Kidney glomerular epithelial cell (primary cell): ENCODE measurements at places on chromosomes 1 and 21.
A peak's percentile ranks its signal among the peaks of the same experiment; 100 is the strongest.

- DNase-seq = no peak
Observed at GRCh38 chr1:39173995-39174380, 30.5 kb upstream of the MACF1 start.

GRCh38 chr1:116832308-116832931, 77.3 kb upstream of the PTGFRN start:
- DNase-seq = no peak

- no peak for DNase-seq
Observed at GRCh38 chr1:198676253-198676652, 37.4 kb downstream of the PTPRC start.

- no peak for DNase-seq
Observed at GRCh38 chr1:2345297-2346075, 45.9 kb downstream of the MORN1 start.

- DNase-seq = no peak
Observed at GRCh38 chr1:31753707-31754349, 10.3 kb downstream of the ADGRB2 start.

DNA sequence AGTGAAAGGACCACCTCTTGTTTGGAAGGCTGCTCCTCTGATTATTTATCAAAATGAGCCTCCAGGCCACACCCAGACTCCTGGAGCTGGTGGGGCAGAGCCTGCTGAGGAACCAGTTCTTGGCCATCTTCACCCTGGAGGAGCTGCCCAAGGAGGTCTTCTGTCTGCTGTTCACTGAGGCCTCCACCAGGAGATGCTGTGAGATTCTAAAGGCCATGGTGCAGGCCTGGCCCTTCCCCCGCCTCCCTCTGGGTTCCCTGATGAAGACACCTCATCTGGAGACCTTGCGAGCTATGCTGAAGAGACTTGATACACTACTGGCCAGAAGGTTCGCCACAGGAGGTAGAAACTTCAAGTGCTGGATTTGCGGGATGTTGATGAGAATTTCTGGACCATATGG, 61.7 kb upstream of the GJA8 start:
- DNase-seq = no peak

GRCh38 chr1:161119092-161119903, 1.4 kb downstream of the NIT1 start:
- peak; percentile 58 for DNase-seq

DNA sequence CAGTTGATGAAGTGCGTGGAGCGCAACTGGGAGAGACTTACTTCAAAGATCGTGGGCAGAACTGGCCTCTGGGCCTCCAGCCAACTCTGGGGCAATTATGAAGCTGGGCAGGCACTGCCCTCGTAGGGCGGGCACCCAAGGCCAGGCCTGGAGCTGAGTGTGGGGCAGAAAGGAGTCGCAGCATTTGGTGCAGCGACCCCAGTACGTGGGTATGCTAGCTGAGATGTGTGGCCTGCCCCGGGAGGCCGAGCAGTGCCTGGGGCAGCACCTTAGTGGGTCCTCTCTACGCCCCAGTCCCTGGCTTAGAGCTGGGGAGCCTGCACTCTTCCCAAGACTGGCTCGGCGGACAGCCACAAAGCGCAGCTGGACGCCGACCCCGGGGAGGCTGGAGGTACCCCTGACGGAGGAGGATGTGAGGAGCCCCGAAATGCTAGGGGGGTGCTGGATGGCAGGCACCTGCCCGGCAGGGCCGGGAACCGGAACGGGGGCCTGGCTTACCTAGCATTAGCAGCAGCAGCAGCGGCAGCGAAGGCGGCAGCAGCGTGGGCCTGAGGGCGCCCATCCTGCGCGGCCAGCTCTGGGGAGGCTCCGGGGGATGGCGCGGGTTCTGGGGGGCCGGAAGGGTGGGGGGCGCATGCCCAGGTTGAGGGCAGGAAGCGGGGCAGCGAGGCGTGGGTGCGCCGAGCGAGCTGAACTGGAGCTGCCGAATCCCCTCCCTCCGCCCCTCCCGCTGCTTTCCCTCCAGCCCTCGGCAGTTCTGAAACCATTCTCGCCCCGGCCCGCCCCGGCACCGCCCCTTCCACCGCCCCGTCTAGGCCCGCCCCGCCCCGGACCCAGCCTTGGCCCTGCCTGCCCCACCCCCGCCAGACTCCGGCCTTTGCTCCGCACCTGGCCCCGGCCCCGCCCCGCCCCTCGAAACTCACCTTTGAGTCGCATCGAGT, at the start of gene IGSF8:
Gene IGSF8, minus strand, starts transcription at position 709 of the 941 bp plus-strand sequence. Its CDS starts 147 bp downstream, at position 562.
- DNase-seq = peak; percentile 78

DNA sequence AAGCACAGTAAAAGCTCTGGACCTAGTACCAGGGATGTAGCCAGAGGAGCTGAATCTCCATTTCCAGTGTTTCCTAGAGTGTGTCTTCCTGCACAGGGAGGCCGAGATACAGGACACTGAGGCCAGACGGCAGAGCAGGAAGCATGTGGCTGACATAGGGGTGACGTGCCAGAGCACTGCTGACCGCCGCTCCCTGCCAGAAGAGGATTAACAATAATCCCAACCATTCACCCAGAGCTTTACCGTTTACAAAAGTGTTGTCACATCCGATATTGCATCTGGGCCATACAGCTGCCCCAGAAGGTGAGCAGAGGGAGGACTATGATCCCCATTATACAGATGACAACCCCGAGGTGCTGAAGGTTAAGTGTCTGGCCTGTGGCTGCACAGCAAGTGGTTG, 5.8 kb upstream of the CLDN19 start:
- DNase-seq = no peak

- peak; percentile 58 for DNase-seq
Observed at GRCh38 chr1:168082008-168082876, 54.5 kb downstream of the GPR161 start.

DNA sequence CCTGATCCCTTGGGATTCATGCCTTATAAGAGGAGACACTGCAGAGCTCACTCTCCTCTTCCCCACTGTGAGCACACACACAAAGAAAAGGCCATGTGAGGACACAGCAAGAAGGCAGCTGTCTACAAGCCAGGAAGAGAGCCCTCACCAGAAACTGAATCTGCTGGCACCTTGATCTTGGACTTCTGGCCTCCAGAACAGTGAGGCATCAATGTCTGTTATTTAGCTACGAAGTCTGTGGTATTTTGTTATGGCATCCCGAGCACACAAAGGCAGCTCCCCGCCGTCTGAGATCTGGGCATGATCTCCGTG, 47.1 kb upstream of the RPL11 start:
- no peak for DNase-seq

DNA sequence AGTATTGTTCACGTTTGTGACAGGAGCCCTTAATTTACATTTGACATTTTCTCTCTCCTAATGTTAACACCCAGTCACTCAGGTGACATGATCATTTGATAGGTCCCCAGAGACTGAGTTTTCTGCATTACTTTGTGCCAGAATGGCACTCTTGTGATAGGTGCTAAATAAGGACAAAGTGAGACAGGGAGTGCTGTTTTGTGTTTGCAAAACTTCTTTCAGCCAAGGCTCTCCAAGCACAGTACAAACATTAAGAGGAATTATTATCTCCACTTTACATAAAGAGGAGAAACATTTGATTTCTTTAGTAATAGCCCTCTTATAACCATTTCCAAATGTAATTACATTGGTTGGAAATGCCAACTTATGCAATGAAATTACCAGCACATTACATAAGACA, 355.2 kb downstream of the NTNG1 start:
- DNase-seq = no peak

DNA sequence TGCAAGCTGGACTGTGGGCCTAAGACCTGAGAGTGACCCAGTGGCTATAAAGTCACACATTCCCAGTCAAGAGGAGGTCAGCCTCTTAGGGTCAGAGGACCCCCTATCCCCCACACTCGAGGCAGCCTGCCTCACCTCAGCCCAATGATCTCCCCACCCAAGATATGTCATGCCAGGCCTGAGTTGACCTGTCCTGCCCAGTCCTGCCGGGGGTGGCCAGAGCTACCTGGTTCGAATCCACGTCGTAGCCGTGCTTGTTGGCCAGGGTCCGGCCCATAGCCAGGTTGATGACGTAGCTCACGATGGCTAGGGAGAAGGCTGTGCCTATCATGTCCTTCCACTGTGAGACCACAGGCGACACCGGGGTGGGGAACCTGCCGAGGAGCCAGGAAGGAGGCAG, 15.6 kb downstream of the SLC26A9 start:
- DNase-seq = no peak

DNA sequence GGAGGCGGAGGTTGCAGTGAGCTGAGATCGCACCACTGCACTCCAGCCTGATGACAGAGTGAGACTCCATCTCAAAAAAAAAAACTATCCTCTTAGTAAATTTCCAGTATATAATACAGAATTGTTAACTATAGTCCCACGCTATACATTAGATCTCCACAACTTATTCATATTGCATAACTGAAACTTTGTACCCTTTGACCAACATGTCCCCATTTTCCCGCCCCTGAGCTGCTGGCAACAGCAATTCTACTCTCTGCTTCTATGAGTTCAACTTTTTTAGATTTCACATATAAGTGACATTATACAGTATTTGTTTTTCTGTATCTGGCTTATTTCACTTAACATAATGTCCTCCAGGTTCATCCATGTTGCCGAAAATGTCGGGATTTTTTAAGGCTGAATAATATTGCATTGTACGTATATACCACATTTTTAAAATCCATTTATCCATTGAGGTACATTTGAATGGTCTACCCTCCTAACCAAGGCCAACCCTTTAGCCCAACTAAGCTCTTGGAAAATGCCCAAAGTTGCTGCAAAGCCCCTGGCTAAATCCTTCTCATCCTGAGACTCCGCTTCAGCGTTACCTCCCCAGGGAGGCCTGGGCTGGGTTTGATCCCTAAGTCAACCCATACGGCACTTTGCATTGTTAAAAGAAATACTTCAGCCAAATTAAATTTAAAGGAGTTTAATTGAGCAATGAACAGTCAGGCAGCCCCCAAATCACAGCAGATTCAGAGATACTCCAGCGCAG, 34.2 kb downstream of the NEK2 start:
- no peak for DNase-seq

- DNase-seq = peak; percentile 32
Observed at GRCh38 chr1:27773826-27774445, 917 bp downstream of the STX12 start.

DNA sequence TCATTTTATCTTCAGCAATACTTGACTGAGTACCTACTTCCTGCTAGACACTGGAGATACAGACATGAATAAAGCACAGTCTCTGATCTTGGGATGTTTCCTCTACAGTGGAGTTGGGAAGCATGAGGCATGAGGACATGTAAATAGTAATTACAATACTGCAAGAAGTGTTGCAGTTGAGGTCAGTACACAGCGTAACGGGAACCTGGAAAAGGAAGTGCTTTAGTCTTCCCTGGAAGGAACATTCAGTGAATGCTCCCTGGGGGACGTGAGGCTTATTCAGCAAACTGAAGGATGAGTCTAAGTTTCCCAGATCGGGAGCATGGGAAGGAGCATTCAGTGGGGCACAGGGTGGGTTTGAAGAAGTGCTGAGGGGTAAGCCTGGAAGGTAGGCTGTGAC, 112.4 kb downstream of the PIK3R3 start:
- no peak for DNase-seq

GRCh38 chr1:192159781-192160180, 1.5 kb downstream of the RGS18 start:
- DNase-seq = no peak

DNA sequence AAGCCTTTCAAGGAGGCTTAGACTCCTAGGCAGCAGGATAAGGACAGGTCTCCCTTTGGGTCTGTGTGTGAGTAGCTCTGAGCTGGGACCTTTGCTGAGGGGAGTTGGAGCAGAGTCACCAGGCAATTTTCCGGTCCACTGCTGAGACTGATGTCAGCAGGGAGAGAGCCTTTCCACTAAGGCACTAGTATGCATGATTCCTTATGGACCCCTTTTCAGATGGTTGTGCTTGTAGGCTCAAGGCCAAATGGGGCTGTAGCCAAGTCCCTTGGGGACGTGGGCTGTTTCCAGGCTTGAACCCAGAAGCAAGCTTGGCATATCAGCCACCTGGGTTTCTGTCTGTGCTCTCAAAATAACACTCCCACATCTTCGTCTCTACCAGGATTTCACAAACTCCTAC, 73.0 kb downstream of the CCDC18 start:
- DNase-seq = peak; percentile 45

DNA sequence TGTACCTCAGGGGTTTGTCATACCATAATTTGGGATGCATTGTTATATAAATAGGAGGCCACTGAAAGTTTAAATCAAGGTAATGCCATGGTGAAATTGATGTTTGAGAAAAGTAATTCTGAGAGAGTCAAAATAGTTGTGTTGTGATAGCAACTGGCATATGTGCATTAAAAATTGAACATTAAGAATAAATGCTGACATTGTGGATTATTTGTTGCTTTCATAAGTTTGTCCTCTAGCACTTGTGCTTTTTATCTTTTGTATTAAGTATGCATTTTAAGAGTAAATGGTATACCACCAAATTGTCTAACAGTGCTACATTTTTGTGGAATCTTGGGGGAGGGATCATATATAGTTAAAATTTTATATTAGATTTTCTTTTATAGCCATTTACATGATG, 275.9 kb upstream of the CACYBP start:
- DNase-seq = no peak

- no peak for DNase-seq
Observed at GRCh38 chr1:246215510-246215903, 291.6 kb downstream of the SMYD3 start.

- DNase-seq = no peak
Observed at GRCh38 chr1:214260561-214261205, 20.3 kb upstream of the SMYD2 start.

DNA sequence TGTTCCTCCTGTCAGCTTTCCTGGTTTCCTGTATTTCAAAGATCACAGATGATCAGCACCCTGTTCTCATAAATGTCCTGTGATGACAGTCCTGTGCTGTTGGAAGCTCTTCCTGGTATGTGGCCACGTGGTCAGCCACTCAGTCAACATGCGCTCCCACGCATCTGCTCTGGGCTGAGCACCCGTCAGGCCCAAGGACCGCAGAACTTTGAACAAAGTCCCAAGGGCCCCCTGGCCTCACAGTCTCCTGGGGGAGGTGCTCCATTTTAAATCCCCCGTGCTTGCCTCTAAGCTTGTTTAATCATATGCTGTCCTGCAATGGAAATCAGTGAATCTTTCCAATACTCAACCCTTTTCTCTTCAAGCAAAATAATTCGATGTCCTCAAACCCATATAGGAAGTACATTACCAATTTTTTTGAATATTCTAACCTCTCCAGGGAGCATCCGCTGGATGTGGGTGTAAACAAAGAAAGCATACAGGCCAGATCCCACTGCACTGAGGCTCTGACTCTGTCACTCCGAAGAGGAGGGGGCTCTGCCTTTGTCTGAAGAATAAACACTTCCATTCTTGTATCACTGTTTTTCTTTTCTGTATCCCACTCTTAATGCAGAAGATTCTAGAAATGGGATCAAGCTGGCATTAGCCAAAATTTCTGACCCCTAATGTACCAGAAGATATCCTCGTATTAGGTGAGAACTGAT, 250.3 kb downstream of the SDCCAG8 start:
- no peak for DNase-seq

DNA sequence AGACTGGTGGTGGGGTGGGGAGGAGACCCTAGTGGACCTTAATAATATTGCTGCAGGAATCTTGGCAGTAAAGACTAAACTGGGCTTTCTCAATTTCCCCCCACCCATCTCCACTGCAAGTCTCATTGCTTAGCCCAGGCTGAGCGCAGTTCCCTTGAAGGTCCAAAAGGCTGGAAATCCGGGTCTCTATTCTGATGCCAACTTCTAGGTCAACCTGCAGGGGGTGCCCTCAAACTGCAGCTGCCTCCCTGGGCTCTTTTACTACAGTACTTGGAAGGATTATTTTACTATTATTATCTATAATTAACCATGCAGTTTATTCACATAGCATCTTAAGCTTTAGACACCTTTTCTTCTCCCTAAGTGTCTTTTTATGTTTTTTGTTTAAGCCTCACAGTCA, 85.4 kb upstream of the WARS2 start:
- DNase-seq = no peak

GRCh38 chr1:85363521-85363920, 87.1 kb upstream of the BCL10 start:
- DNase-seq = no peak
